DMS79 (cell line): ENCODE measurements at places on chromosomes 12 and 14.
A peak's percentile ranks its signal among the peaks of the same experiment; 100 is the strongest.

GRCh38 chr12:124855275-124855957 lies 8.2 kb downstream of the SCARB1 start:
- DNase-seq = no peak

DNA sequence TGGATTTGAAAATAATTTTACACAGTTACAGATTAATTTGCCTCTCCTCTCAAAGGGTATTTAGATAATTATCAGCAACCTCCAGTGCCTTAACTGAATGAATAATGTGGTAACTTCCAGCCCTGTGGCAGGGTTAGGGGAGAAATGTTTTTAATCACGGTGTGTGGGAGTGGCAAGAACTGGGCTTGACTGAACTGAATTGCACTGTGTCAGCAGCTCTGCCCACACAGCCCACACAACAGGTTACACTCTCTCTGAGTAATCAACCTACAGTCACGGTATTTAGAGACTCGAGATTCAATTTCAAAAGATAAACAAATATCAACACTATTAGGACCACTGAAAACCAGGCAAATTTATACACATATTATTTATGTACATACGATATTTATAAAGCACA lies 198.5 kb downstream of the KCNC2 start:
- DNase-seq = no peak

- DNase-seq = no peak
Observed at GRCh38 chr12:90287585-90287984, 578.9 kb upstream of the ATP2B1 start.

- DNase-seq = no peak
Observed at GRCh38 chr14:92928258-92928629, 5.3 kb downstream of the CHGA start.

DNA sequence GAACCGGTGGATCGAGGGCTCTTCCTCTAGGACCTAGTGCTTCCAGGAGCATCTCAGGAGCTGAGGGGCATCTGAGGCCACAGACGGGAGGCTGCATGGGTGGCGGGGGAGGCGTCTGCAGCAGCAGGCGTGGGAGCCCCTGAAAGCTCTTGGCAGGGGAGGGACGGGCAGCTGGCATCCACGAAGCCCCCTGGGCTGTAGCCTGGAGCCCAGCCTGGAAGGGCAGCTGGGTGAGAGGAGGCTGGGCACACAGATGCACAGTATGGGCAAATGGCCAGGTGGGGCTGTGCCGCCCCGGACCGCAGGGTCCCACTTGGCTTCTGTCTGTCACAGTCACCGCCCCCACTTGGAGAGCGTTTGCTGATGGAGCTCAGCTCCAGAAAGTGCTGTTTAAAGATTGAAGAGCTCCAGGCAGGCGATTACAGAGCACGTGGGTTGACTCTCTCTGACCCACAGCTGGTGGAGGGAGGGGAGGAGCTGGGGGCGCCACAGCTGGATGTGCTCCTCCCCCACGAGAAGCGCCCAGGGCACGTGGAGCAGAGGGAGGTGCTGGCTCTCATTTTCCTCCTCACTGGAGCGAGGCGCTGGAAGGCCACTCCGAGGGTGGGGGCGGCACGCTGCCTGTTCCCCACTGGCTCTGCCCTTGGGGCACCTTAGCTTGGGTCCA lies 155.0 kb upstream of the C14orf180 start:
- peak; percentile 100 for DNase-seq

DNA sequence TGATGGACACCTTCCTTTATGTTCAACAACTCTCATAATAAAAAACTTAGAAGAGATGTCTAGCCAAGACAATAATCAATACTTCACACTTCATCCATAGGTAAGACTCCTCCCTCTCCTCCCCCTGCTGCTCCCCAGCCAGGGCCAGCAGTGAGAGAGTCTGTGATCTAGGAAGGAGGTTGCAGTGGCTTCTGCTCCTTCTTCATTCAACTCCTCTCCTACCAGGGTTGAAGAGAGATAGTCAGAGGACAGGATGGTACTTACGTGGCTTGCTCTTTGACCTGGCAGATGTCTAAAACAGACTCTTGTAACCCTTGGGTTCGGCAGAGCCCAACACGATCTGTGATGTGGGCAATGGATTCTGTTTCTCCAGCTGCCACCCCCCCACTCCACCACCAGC lies 31.0 kb downstream of the DHRS2 start:
- DNase-seq = no peak

DNA sequence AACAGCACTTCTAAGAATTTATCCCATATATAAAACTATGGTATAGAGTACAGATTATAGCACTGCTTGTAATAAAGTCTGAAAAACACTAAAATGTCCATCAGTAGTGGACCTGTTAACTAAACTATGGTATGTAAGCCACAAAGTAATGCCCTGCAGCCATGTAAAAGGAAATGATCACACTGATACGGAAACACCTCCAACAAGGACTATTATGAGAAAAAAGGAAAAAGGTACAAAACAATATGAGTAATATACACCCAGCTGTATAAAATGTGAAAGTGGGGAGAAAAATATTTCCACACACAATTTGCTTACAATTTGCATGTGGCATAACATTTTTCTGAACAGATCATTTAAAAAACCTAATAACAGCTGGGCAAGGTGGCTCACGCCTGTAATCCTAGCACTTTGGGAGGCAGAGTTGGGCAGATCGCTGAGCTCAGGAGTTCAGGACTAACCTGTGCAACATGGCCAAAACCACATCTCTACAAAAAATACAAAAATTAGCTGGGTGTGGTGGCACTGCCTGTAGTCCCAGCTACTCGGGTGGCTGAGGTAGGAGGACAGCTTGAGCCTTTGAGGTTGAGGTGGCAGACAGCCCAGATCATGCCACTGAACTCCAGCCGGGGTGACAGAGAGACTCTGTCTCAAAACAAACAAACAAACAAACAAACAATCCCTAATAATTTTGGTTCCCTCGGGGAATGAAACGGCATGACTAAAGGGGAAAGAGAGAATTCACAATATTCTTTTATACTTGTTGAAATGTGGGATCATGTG lies 250.5 kb downstream of the MED13L start:
- no peak for DNase-seq

DNA sequence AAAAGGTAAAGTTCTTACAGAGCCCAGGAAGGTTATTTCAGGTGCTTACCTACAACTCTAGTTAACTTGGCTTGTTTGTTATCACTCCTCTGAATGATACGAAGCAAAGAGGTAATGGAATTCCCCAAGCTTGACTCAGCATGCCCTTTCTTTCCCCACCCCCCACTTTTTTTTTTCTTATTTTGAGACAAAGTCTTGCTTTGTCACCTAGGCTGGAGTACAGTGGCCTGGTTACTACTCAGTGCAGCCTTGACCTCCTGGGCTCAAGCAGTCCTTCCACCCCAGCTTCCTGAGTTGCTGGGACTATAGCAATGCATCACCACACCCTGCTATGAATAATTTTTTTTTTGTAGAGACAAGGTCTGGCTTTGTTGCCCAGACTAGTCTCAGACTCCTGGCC lies 17.1 kb upstream of the YBX3 start:
- no peak for DNase-seq

- no peak for DNase-seq
Observed at GRCh38 chr14:30988509-30988908, 36.9 kb upstream of the AP4S1 start.

- DNase-seq = peak; percentile 5
Observed at GRCh38 chr12:96352161-96352835, 47.9 kb downstream of the CDK17 start.

DNA sequence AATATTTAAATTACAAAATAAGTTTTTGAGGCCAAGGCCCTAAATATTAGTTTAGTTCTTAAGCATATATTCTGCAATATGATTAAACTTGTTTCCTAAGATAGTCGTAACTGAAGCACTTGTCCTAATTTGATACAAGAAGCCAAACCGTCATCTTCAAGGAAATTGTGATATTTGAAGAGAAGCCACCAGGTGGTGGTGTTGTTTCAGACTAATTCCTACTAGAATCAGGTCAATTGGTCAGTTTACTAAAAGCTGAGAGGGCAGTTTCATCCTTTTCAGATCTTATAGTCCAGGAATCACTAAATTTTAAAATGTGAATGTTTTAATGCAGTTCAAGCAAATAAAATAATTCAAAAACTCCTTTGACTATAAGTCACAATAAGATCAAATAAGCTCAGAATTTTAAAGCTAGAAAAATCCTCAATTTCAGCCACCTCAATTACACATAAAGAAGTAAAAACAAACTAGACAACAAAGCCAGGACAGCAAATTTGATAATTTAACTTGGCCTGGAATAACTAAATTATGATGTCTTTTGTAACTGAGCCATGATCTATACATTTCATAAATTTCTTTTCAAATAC lies 7.1 kb upstream of the ARL1 start:
- DNase-seq = peak; percentile 47

DNA sequence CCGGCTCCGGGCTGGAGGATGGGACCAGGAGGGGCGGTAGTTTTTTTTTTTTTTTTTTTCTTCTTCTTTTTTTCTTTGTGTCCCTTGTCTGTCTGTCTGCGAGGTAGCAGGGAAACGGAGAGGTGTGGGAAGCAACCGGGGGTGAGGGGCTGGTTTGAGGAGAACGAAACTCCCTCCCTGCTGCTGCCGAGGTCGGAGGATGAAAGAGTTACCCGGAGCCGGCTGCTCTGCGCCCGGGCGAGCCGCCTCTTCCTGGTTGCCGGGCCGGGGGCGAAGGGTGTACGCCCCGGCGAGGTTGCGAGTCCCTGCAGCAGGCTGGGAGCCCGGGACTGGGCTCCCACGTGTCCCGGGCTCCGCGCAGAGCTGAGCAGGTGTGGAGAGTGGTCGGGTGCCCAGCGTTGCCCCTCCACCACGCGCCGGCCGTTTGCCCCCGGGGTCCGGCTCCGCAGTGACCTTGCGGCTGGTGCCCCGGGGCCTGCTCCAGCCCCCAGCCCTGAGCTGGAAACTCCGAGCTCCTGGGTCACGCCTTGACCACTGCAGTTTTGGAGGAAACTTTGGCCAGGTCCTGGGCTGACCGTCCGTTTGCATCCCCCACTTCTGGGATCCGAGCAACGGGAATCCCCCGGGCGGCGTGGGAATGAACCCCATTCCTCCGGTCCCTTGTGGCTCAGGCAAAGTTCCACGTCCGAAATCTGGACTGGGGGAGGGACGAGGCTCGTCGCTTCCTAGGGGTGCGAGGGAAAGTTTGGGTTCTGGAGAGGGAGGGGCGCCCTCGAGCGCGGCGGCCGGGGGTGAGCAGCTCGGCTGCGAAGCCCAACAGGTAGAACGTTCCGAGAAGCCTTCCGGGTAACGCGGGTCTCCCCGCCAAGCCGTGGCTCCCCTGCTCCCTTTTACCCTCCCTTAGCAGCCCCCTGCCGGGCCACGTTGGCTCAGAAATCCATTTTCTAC lies 1.3 kb downstream of the CHST11 start:
- DNase-seq = no peak
